ENCODE measurements at places on chromosomes 11 and 22.

GRCh38 chr11:75242722-75243600 is 2.4 kb downstream of the TPBGL start:
- DNase-seq: no peak

DNA sequence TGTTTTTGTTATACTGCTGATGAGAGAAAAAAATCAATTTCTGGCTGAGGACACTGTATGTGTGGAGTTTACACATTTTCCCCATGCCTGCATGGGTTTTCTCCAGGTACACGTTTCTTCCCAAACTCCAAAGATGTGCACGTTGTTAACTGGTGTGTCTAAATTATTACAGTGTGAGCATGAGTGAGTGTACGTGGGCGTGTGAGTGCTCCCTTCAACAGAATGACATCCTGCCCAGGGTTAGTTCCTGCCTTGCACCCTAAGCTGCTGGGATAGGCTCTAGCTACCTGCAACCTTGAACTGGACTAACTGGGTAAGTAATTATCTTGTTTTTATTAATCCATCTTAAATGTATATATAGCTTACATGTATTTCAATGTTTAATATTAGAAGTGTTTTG is 5.5 kb downstream of the NPAT start:
- DNase-seq: no peak

- DNase-seq: no peak
These were observed 157.7 kb downstream of the TTC17 start for GRCh38 chr11:43516316-43516850.

- no peak for DNase-seq
These were observed 15.8 kb upstream of the SLCO2B1 start for GRCh38 chr11:75135021-75135650.

- DNase-seq: no peak
These were observed 8.7 kb upstream of the TBC1D22A start for GRCh38 chr22:46753761-46754109.

- DNase-seq: no peak
These were observed 201.5 kb downstream of the TBC1D22A start for GRCh38 chr22:46963672-46964545.

DNA sequence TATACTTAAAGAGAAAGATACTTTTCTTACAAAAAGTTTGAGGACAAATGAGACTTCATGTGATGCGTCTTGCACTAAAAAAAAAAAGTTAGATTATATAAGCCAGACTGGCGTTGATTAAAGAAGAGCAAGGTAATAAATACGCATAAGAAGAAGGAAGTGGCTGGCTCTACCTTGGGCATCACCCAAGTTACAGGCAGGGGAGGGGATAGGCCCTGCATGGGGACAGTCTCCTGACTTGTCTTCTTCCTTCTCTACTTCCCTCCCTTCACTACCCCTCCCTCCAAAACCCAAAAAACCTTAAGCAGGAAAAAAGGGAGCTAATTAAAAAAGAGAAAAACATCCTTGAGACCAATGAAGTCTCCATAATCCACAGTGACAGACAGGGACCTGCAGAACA is 22.3 kb upstream of the TMA7B start:
- no peak for DNase-seq

DNA sequence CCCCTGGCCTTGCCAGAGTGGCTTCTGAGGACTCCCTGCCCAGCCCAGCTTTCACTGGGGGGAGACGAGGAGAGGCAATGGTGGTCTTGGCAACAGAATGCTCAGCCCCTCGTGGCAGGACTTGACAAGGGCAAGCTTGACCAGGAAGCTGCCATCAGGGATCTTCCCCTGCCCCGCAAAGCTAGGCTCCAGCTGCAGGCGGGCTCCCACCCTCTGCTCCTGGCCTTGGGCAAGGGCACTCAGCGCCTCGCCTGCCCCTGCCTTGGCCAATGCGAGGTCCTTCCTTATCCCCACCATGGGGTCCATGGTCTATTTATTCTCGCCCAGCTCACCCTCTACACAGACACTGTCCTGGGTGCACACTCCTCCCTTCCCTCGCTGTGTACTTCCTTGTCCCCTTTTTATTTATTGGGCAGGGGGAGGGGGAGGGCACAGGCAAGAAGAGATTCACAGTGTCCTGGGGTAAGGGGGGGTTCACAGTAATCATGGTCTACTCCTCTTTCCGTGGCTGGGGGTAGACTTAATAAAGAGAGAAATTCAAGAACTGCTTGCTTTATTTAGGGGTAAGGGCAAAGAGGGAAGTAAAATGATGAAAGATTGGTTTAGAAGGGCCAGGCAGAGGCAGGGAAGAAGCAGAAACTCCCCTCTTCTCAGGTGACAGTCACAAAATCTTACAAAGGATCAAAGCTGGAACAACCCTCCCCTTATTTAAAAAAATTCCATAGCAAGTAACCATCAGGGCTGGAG is 1.6 kb downstream of the GPHA2 start:
- DNase-seq: no peak

DNA sequence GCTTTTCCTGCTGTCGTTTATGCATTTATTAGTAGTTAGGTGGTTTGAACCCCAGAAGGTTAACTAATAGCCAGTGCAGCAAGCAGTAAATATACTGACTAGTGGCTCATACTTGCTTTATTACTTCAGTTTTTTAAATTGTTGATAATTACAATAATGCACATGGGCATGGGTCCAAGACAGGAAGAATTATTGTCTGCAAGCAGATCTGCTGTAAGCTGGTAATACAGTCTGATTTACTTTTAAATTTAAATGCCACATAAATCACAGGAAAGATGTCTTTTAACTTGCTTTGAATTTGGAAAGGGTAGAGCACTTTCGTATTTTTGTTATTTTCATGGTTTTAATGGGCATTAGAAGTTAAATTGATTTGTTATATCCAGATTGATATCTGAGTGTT is 27.1 kb downstream of the APLP2 start:
- no peak for DNase-seq

DNA sequence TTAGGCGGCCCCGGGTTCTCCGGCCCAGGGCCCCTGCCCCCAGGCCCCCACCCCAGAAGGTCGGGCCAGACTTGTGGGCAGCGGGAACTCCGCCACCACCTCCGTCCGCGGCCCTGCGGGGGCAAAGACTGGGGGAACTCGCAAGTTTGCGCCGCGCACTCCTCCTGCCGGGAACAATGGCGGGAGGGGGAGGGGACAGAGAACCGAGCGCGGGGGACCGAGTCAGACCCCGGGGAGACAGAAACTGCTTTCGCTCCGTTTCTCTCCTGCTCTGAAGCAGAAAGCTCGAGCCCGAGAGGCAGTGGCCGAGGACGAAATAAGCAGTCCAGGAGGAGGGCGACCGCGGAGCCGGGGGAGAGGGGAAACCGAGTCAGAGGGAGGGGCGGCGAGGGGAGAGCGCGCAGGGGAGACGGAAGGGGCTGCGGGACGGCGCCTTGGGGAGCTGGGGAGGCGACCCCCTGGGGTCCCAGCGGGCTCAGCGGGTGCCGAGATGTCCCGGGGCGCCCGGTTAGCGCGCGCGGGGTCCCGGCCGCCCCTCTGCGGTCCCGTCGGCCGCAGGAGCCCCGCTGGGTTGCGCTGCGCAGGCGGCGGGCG is 555 bp downstream of the TP53I11 start:
- DNase-seq: peak; percentile 27

- peak; percentile 92 for DNase-seq
These were observed 4.3 kb upstream of the PHLDA2 start for GRCh38 chr11:2933375-2934020.

- no peak for DNase-seq
These were observed 144.6 kb downstream of the LDLRAD3 start for GRCh38 chr11:36088266-36088972.

DNA sequence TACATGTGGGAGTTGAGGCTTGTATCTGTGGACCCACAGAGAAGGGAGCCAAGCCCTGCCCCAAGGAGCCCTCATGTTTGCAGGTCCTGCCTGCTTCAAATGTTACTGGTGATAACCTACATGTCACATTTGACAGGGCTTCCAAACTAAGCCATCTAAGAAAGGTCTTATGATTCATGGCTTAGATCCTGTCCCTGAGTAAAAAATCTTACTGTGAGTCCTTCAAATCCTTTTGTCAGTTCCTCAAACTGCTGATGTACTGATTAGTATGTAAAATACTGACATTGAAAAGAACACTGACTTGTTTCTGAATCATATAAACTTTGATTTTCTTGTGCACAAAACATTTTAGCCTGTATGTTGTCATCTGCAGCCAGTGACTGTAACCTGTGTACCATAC is 1.0 kb upstream of the PANX1 start:
- DNase-seq: no peak

DNA sequence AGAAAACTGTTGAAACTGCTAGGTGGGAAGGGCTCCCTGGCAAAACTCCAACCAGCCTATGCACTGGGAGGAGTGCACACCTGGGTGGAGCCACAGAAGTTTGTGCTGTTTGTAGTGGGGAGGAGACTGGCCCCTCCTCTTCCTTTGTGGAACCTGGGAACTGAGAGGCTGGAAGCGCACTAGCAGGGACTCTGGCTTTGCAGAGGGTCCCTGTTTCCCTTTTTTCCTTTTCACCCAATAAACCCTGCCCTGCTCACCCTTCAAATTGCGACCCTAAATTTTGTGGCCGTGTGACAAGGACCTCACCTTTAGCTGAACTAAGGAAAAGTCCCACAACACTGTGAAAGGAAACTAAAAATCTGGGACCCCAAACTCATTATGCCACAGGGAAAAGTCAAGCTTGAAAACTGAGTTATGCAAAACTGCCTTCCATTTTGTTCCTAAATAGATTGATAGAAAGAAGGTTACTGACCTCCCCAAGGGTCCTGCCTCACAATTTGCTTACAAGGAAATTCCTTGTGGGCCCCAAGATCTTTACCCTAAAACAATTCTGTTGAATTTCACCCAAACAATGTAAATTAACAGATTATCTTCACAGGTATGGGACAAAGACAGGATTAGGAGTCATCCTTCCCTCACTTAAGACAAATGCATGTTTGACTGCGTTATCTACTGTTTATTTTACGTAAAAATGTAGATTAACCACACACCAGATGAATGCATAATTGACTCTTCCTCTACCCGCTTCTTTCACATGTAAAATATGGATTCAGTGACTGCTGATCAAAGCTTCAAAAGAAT is 81.0 kb downstream of the SLC36A4 start:
- peak; percentile 1 for DNase-seq

GRCh38 chr11:94150056-94150455 is 21.4 kb downstream of the PANX1 start:
- DNase-seq: no peak

- no peak for DNase-seq
These were observed 95.8 kb downstream of the DLG2 start for GRCh38 chr11:85531191-85531897.

DNA sequence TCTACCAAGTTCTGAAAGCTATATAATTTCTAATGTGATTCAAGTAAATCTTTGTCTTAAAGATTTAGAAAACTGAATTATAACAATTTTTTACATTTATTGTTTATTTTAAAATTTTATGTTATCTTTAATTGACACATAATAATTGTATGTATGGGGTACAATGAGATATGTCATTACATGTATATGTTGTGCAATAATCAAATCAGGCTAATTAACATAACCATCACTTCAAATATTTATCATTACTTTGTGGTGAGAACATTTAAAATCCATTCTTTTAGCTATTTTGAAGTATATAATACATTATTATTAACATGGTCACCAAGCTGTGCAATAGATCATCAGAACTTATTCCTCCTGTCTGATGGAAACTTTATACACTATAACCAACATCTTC is 181.1 kb downstream of the DDX10 start:
- no peak for DNase-seq

- DNase-seq: no peak
These were observed 26.1 kb downstream of the SNX19 start for GRCh38 chr11:130890039-130890745.

DNA sequence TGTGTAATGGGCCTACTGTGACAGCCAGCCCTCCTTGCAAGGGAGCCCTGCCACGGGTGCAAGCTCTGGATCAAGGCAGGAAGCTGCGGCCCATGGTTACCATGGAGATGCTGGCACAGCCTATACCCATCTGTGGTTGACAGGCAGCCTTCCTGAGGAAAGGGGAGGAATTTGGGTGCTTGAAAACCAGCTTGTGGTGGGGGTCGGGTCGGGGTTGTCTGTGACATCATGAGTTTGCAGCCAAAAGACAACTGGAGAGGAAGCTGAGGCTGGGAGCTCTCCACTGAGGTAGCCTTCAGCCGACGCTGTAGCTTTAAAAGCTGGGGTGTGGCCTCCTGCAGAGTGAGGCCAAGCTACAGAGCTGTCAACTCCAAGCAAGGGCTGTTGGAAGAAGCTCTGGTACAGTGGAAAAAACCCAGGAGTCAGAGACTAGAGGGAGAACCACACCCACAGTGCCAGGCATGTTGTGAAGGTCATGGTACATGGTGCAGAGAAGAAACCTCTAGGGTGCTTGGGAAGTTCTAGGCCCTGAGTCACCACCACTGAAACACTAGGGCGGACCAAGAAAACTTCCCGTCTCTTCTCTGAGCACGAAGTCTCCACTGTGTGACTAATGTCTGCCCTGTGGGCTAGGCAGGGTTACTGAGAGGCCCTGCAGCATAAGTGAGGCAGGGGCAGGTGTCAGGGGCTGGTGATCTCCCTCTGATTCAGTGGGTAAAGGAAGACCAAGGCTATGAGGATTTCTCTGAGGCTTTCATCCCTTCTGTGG is 10.8 kb upstream of the LDHA start:
- DNase-seq: peak; percentile 78

DNA sequence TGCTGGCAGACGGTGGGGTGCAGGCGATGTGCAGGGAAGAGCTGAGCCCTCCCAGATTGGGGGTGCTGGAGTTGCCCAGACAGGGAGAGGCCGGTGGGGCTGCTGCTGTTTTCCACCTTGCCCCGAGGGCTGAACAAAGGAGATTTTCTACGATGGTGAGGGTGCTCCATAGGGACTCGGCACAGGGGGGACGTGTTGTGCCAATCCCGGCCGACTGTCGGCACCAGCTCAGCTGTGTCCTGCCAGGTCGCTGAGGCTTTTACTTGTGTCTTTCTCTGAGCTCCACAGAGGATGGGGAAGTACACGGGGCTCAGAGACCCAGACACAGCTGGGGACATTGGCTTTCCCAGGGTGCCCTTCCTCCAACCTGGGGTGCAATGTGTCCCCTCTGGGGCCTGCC is 816.8 kb downstream of the BRD1 start:
- DNase-seq: no peak

GRCh38 chr11:119290894-119291497 is 25.9 kb downstream of the MCAM start:
- DNase-seq: no peak

GRCh38 chr11:125593114-125593820 is 615 bp downstream of the STT3A start:
- no peak for DNase-seq

GRCh38 chr22:30751529-30751928 is 56.9 kb downstream of the OSBP2 start:
- DNase-seq: no peak

GRCh38 chr11:115720602-115721245 is 216.5 kb upstream of the CADM1 start:
- DNase-seq: no peak

DNA sequence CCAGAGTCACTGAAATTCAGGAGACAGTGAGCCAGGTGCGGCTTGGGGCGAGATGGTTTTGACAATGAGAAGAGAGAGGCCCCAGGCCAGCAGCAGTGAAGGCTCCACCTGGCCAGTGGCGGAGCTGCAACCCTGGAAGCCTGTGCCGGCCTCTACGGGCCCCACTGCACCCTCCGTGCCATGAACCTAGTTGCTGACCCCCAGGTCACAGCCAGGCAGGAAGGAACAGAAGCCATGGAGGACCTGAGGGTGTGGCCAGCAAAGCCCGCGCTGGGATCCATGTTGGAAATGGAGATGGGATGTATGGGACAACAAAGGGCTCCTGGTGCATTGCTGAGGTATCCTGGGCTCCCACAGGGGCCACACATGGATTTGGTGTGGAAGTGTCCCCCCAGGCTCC is 1528.5 kb downstream of the BRD1 start:
- DNase-seq: no peak

GRCh38 chr11:101126551-101127196 is 2.9 kb downstream of the PGR start:
- no peak for DNase-seq
